Psoas muscle (tissue), 8 donors: ENCODE measurements at places on chromosomes 2 and 18. TPM values are rescaled to one million over a fixed set of nuclear protein-coding genes. Genes with fewer than 3 reads are reported as not detected.

GRCh38 chr2:46239847-46240181 is 57.4 kb upstream of the EPAS1 start:
- no peak overlapping the region for H3K27ac ChIP-seq
- H3K27me3 ChIP-seq: no peaks in the 10 kb centered on the region
- H3K4me1 ChIP-seq: no peaks in the 10 kb centered on the region
- H3K4me3 ChIP-seq: no peak overlapping the region

DNA sequence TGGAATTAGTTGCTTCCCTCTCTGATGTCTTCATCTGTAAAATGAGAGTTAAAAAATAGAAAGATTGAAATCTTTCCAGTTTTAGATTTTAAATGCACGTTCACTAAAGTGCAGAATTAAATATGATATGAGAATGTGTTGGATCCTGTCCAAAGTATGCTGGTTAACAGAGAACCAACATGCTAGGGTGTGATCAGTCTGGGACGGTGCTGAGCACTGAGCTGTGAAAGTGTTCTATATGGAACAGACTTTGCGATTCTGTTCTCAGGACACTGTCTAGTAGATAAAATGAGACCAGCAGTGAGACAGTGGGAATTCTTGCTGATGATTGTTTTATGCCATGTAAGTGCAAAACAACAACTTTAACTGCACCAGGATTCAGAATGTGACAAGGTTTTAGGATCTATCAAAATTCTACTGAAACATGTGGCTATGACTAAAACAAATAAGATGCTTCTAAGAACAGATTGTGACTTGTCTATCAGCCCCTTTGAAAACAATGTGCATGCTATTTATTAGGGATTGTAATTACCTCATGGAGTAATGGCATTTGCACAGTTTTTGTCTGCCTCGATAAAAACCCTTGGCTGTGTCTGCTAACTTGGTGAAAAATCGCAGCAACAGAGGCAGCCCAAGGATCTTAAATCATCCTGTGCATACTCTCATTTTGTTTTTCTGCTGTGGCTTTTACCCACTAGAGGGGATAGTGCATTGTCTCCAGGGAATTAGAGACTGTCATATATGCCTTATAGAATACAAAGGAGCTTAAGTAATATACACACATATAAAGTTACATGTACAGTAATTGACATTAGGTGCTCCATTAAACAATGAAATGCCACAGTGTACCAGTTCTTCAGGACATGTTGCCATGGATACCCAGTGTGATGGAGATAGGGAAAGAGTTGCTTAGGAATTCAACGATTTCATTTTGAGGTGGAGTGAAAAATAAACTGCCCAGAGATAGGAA is 55.1 kb downstream of the MAP3K20 start:
- H3K4me3 ChIP-seq: no peak overlapping the region
- no peaks in the 10 kb centered on the region for H3K36me3 ChIP-seq
- no peaks in the 10 kb centered on the region for H3K27me3 ChIP-seq
- no peak for DNase-seq
- no peak overlapping the region for H3K27ac ChIP-seq
- peaks cover 50% of the 10 kb centered on the region for H3K4me1 ChIP-seq

- peak; percentile 58 for DNase-seq
- H3K27ac ChIP-seq: peak overlapping the region; percentile 58
- no peak overlapping the region for H3K4me3 ChIP-seq
- no peaks in the 10 kb centered on the region for H3K36me3 ChIP-seq
These were observed 430.4 kb downstream of the LPIN1 start for GRCh38 chr2:12176623-12177454.

DNA sequence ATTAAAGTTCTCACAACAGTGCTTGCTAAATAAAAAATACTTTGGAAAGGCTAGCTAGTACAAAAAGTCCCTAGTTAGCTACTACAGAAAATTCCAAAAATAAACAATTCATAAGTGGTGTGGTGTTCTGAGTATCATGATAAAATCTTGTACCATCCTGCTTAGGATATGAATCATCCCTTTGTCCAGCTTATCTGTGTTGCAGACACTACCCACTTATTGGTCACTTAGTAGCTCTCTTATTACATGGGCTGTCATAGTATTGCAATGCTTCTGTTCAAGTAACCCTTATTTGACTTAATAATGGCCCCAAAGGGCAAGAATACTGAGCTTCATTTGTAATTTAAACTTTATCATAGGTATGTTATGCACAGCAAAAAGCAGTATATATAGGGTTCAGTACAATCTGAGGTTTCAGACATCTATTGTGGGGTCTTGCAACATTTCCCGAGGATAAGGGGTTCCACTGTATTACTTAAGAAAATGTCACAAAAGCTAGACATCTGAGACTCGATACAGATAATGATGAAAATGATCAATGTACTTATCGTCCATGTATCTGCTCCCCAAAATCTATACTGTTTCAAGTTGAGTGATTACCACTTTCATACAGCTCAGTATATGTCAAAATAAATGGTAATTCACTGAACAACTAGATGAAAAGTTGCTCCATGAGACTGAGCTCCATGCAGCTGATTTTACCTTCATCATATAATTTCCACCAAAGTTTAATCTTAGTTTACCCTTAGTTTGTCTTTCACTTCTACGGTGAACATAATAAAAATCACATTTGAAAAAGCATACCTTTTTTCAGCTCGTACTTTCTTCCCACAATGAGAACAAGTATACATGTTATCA is 93.8 kb downstream of the C2orf74 start:
- no peaks in the 10 kb centered on the region for H3K27me3 ChIP-seq
- DNase-seq: no peak
- peaks cover 88% of the 10 kb centered on the region for H3K36me3 ChIP-seq
- H3K4me3 ChIP-seq: no peak overlapping the region

GRCh38 chr18:62778976-62779869 is 63.9 kb downstream of the PHLPP1 start:
- no peak for DNase-seq
- no peak overlapping the region for H3K4me3 ChIP-seq
- peaks cover 12% of the 10 kb centered on the region for H3K4me1 ChIP-seq
- H3K36me3 ChIP-seq: no peaks in the 10 kb centered on the region
- H3K27me3 ChIP-seq: no peaks in the 10 kb centered on the region

DNA sequence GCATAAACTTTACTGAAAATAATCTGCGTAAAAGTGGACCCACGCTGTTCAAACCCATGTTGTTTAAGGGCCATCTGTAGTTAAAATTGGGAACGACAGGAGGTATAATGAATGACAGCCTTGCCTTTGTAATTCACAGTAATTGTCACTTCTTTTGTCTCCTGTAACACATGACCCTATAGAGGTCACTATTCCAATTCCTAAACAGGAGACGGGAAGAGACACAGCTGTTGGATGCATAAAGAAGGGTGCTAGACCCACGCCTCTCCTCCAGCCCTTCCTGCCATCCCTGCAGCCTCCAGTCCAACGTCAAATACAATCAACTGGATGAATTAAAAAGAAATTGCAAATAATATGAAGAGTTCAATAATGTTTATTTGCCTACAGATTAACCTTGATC is 63.1 kb upstream of the NFATC1 start:
- no peaks in the 10 kb centered on the region for H3K27me3 ChIP-seq
- H3K4me1 ChIP-seq: no peaks in the 10 kb centered on the region
- no peak overlapping the region for H3K4me3 ChIP-seq
- H3K27ac ChIP-seq: no peak overlapping the region
- peaks cover 61% of the 10 kb centered on the region for H3K36me3 ChIP-seq

DNA sequence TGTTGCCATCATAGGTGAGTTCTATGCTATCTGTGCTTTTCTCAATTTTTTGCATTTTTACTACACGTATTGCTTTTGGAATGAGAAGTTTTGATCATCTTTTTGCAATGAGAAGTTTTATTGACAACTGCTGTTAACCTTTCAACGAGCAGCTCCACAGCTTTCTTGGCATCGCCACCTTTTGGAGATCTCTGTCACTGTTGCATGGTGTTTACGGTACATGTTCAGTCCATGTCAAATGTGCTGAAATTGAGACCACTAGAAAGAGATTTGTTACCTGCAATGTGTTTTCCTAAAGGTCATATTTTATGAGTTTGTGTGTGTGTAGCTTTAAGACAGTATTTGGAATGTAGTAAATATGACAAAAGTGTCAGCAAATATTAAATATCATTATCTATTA is 120.8 kb downstream of the OSBPL6 start:
- peak overlapping the region; percentile 43 for H3K27ac ChIP-seq
- DNase-seq: no peak
- H3K4me3 ChIP-seq: no peak overlapping the region
- H3K27me3 ChIP-seq: no peaks in the 10 kb centered on the region

DNA sequence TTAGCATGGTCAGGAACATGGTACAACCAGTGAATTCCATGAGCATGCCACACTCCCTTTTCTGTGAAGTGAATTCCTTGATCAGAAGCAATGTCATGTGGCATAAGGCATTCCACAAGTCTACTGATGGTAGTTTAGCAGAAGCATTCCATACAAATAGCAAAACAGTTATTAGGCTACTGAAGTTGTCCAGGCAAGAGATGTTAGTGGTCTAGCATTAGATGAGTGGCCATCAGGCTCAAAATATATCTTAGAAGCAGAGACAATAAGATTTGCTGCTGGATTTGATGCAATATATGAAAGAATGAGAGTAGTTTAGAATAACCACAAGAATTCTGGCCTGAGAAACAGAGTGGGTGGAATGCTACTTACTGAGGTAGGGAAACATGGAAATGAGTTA is 355.3 kb upstream of the NRXN1 start:
- H3K36me3 ChIP-seq: no peaks in the 10 kb centered on the region
- no peaks in the 10 kb centered on the region for H3K27me3 ChIP-seq

GRCh38 chr2:157261199-157261782 is 3.8 kb downstream of the GALNT5 start:
- no peaks in the 10 kb centered on the region for H3K27me3 ChIP-seq
- H3K4me1 ChIP-seq: no peaks in the 10 kb centered on the region
- H3K36me3 ChIP-seq: no peaks in the 10 kb centered on the region
- H3K27ac ChIP-seq: no peak overlapping the region
- no peak overlapping the region for H3K4me3 ChIP-seq
- no peak for DNase-seq

DNA sequence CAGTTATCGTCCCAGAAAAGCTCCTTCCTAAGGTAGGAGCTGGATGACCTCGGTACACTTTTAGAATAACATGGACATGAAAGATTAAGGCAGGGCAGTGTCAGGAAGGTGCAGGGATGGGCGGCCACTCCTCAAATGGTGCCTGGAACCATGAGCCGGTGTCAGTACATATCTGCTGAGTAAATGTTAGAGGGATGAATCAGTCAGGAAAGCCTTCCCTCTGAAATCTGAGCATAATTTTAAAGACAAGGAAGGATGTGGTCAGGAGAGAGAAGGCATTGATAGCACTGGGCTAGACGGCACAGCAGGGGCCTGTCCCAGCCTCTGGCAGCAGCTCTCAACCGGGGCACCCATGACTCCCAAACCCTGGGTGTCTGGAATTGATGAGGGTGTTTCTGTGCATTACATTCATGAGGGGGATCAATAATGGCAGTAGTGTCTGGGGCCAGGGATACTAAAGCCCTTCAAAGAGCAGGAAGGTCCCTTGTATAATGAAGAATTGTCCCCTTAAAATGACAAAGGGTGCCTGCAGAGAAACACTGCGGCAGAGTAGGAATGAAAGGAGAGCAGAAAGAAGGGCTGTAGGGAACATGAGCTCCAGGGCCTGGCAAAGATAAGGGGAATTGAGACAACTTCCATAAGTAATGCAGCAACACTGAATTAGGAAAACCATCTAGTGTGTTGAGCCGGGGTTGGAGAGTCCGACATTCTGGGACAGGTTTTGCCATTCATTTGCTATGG is 162.3 kb upstream of the REV1 start:
- H3K27ac ChIP-seq: no peak overlapping the region
- no peaks in the 10 kb centered on the region for H3K27me3 ChIP-seq
- H3K4me3 ChIP-seq: no peak overlapping the region
- no peaks in the 10 kb centered on the region for H3K36me3 ChIP-seq

GRCh38 chr2:46544581-46544980 is 65.2 kb downstream of the TMEM247 start:
- H3K4me3 ChIP-seq: peak overlapping the region; percentile 91
- H3K36me3 ChIP-seq: no peaks in the 10 kb centered on the region
- peak overlapping the region; percentile 99 for H3K27ac ChIP-seq
- no peaks in the 10 kb centered on the region for H3K27me3 ChIP-seq
- H3K4me1 ChIP-seq: peaks cover 70% of the 10 kb centered on the region

DNA sequence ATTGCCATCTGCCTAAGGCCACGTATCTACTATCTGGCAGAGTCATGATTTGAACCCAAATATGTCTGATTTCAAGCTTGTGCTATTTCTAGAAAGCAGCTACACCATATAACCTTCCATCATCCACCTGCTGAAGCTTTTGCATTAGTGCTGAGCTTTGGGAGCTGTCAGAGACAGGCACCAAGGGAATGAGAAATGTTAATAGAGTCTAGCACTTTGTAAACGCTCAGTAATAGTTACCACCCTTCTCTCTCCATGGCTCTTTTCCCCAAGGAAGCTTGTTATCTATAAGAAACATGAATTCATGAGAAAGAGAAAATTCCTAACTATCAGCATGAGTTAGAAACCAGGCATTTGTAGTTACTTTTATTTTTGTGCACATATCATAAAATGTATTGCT is 151.5 kb downstream of the CPS1 start:
- H3K36me3 ChIP-seq: no peaks in the 10 kb centered on the region
- no peaks in the 10 kb centered on the region for H3K4me1 ChIP-seq
- no peaks in the 10 kb centered on the region for H3K27me3 ChIP-seq
- H3K4me3 ChIP-seq: no peak overlapping the region
- no peak overlapping the region for H3K27ac ChIP-seq

DNA sequence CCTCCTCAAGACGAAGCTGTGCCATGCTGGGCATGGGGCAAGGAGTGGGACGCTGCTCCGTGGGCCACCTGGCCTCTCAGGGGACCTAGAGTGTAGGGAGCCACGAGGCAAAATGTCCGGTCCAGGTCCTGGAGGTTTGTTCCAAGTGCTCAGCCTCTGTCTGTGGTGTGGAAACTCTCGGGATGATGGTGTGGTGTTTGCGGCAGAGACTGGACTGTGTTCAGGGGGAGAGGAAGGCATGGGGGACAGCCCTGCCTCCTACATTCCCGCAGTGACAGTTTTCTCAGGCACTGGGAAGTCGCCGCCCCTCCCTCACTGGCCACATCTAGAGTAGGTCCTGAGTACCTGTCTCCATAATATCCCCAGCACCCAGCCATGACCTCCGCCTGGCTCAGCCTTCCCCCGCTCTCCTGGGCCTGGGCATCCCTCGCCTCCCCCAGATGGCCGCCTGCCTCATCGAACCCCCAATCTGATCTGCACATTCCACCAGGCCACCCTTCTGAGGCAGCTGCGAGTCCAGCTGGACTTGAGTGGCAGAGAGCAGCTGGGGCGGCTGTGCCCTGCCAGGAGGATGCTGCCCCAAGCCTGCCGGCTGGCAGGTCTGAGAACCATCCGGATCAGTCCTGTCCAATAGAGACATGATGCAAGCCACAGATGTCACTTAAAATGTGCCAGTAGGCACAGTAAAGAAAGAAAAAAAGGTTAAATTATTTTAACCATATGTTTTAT is 6.2 kb downstream of the KCNIP3 start:
- H3K36me3 ChIP-seq: no peaks in the 10 kb centered on the region
- H3K27ac ChIP-seq: no peak overlapping the region
- H3K4me1 ChIP-seq: no peaks in the 10 kb centered on the region
- H3K4me3 ChIP-seq: no peak overlapping the region
- peaks cover 7% of the 10 kb centered on the region for H3K27me3 ChIP-seq
- no peak for DNase-seq

GRCh38 chr2:182522972-182523473 is 96.2 kb upstream of the PDE1A start:
- H3K27me3 ChIP-seq: no peaks in the 10 kb centered on the region
- peak overlapping the region; percentile 12 for H3K4me3 ChIP-seq
- H3K4me1 ChIP-seq: no peaks in the 10 kb centered on the region
- DNase-seq: no peak

Gene DPY30
- total RNA-seq: 35.6 TPM

Gene WNT6
- 0.47 TPM for total RNA-seq

Gene STPG4
- total RNA-seq: not detected

Gene THUMPD2
- 9.4 TPM for total RNA-seq

Gene EDAR
- not detected for total RNA-seq

Gene POTEI
- not detected for total RNA-seq

Gene GGCX
- 20.1 TPM for total RNA-seq

Gene KCNK3
- 0.12 TPM for total RNA-seq
